ENCODE measurements at places on chromosomes 1 and 21. TPM values are rescaled to one million over a fixed set of nuclear protein-coding genes. Genes with fewer than 3 reads are reported as not detected.

The PHLDA3 gene
- 92.8 TPM for total RNA-seq

The CRB1 gene
- 0.90 TPM for total RNA-seq

The ITLN2 gene
- total RNA-seq = 0.41 TPM

The ZSWIM5 gene
- 2.0 TPM for total RNA-seq

DNA sequence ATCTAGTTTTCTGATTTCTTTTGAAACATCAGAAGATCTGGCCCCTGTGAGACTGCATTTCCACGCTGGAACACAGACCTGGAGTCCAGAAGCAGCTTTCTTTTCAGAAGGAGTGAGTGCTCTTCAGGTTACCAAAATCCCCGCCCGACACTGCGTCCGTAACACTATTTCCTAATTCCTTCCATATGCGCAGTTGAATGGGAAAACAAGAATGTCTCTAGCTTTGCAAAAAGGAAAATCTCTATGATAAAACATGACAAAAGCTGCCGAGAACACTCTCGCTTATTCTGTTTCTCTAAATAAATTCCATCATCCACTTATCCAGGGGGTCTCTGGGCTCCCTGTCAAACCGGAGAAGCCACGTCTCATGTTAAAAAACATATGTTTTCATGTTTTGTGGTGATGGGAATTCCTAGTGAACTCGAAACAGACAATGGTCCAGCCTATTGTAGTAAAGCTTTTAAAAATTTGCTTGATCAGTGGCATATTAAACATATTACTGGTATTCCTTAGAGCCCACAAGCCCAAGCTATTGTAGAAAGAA lies 67.7 kb downstream of the PLD5 start:
- no peak overlapping the region for H3K27ac ChIP-seq
- peaks cover 2% of the 10 kb centered on the region for H3K27me3 ChIP-seq
- peaks cover 31% of the 10 kb centered on the region for H3K4me1 ChIP-seq
- H3K36me3 ChIP-seq = no peaks in the 10 kb centered on the region
- no peak for DNase-seq

GRCh38 chr1:247077213-247077612 lies 1.4 kb downstream of the ZNF670 start:
- H3K36me3 ChIP-seq = peaks cover 32% of the 10 kb centered on the region
- no peaks in the 10 kb centered on the region for H3K27me3 ChIP-seq
- H3K4me1 ChIP-seq = peaks cover 15% of the 10 kb centered on the region
- no peak for DNase-seq
- peak overlapping the region; percentile 94 for H3K4me3 ChIP-seq

DNA sequence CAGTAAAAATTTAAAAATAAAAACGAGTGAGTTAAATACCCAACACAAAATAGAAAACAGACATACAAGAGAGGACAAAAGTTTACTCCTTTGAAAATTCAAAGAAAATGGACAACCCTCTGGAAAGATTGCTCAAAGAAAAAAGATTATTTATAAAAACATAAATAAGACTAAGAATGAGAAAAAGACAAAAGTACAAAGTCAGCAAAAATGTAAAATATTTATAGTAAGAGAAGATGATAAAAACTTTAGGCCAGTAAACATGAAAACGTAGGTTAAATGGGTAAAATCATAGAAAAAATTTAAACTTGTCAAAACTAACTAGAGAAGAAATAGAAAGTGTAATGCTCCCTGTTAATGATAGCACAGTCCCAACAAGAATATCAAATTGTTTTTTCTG lies 31.9 kb upstream of the SLC45A1 start:
- no peak for DNase-seq
- H3K27me3 ChIP-seq = no peaks in the 10 kb centered on the region
- H3K27ac ChIP-seq = no peak overlapping the region
- H3K4me3 ChIP-seq = no peak overlapping the region

DNA sequence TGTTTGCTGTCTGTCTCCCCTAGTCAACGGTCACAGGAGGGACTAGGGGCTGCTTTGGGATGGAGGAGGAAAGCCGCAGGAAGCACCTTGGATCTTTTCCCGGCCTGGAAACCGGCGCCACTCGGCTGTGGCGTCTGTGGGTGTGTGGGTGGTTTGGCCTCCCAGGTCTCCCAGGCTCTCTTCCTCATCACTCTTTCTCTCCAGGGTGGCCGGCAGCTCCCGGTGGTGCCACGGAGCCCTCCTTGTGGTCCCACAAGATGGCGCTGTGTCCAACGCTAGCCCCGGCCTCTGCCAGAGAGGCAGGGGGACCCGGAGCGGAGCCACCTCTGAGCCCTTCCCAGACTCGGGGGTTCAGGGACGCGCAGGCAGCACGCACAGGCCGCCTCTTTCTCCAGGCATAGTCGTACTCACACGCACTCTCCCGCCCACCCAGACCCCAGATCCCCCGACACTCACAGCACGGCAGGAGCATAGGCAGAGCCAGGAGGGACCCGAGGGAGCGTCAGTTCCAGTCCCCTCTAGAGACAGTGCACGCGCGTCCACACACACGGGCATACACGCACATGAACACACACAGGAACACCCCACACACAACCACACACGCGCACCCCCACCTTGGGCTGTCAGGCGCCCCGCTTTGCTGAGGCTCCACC lies 31.2 kb downstream of the CDCP2 start:
- H3K4me3 ChIP-seq = peak overlapping the region; percentile 63
- H3K4me1 ChIP-seq = peaks cover 14% of the 10 kb centered on the region
- H3K36me3 ChIP-seq = no peaks in the 10 kb centered on the region
- peak; percentile 76 for DNase-seq
